CD4-positive, alpha-beta T cell treated with Interleukin-4 for 1 hour (primary cell): ENCODE measurements at places on chromosomes 6 and 20.

- no peak for DNase-seq
These were observed 19.1 kb downstream of the ADGRB3 start for GRCh38 chr6:68654134-68654533.

GRCh38 chr20:64166721-64167615 lies 2.7 kb downstream of the MYT1 start:
- DNase-seq, result no peak

DNA sequence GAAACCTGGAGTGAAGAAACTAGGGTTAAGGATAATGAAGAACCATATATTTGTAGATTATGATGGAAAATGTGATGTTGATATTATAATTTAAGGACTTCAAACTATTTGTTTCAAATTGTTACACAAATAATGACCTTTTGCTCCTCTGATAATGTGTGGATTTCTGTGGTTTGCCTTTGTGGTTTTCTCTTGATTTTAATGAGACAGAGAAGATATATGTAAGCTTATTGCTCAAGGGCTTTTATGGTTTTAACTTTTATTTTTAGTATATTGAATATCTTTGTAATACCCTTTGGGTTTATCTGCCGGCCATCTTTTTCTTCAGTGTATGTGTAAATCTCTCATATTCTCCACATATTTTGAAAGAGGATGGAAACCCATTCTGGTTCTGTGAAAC lies 362.3 kb downstream of the RIMS1 start:
- DNase-seq, result no peak

GRCh38 chr6:53026526-53026925 lies 31.4 kb upstream of the GSTA4 start:
- DNase-seq, result no peak

DNA sequence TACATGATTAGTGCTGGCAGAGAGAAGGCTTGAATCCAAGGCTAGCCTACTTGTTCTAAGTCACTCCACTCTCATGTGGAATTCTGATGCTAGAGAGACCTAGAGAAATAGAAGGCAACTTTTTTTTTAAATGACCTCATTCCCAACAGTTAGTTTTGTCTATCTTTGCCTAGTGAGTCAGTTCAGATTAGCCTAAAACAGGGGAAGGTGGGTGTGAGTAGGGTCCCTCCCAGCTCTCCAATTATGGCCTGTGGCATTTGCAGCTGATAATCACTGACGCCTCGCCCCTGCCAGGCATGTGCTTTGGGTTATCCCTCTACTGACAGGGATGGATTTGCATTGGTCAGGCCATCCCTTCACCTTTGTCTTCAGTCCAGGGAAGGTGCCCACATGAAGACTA lies 13.6 kb downstream of the TXLNB start:
- no peak for DNase-seq

- DNase-seq, result no peak
These were observed 53.7 kb downstream of the CPXM1 start for GRCh38 chr20:2746636-2747265.

DNA sequence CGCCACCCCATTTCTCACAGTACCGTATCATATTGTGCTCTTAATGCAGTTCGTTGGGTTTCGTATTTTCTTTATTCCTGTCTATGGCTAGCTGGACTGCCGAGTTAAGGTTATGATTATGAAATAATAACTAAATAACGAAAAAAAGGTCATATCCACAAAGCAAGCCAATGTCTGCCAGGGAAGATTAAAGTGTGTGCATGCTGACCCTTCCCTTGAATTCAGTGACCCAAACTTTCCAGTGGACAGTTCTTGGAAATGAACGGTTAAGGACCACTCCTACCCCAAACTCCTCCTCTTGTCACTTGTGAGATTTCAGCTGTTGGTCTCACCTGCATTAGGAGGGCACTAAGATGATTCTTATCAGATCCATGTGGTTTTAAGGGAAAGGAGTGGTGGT lies 171.6 kb downstream of the ZNF217 start:
- DNase-seq, result no peak

DNA sequence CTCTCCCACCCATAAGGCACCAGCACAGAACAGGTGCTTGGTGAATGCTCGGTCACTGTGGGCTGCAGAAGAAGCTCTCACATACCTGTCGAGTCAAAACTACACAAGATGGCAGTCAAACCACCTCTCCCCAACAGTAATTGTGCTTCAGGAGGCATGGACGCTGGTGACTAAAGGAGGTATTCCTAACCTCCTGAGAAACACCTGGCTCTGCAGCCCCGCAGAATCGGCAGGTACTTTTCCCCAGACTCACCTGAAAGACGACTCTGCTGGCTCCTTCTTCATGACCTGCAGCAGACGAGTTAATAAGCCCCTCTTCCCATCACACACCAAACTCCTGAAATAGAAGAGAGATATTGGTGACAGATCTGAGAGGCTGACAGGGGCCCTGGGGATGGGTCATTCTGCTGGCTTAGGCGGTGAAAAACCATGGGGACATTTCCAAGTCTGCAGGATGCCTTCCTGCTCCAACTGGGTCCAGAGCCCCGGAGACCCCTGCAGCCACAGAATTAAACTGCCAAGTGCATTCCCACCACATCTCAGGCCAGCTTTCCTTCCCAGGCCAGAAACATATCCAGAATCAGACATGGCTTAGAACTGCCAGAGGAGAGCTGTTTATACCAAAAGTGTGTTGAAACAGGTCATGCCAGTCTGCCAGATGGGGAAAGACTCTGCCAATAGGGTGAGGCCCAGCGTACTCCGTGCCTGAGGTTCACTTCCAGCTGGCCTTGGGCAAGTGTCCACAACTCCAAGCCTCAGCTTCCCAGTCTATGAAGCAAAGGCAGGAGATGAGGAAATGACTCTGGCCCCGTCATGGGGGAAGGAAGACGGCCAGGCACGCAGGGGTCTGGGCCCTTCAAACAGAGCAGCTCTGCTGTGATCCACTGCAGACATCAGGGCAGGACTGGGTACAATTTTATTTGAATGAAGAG lies 53.0 kb downstream of the MYH7B start:
- no peak for DNase-seq

DNA sequence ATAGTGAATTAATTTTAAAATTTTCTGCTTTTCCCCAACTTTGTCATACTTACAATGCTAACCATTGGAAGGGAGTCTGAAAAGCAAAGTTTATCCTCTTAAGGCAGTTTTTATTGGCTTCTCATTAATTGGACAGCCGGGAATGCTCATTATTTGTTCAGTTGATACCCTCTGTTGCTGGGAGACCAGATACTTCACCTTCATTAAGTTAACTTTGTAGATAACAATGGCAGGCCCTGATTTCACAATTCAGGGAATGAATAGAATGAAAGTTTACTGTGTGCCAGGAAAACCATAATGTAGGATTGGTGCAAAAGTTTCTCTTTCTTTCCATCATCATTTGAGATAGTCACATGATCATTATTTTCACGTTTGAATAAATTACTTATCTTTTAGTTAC lies 49.0 kb downstream of the COL19A1 start:
- no peak for DNase-seq

- DNase-seq, result no peak
These were observed 475.2 kb upstream of the MARCKS start for GRCh38 chr6:113381959-113382358.

- DNase-seq, result no peak
These were observed 2.0 kb downstream of the ZBTB24 start for GRCh38 chr6:109480993-109481480.

- no peak for DNase-seq
These were observed 651 bp upstream of the BLTP3A start for GRCh38 chr6:34791164-34791700.

- DNase-seq, result no peak
These were observed 44.7 kb downstream of the FRK start for GRCh38 chr6:116015983-116016382.

- DNase-seq, result no peak
These were observed 4.9 kb downstream of the ELMO2 start for GRCh38 chr20:46401478-46401860.

- no peak for DNase-seq
These were observed 32.8 kb downstream of the DYNLT1 start for GRCh38 chr6:158611541-158612370.

DNA sequence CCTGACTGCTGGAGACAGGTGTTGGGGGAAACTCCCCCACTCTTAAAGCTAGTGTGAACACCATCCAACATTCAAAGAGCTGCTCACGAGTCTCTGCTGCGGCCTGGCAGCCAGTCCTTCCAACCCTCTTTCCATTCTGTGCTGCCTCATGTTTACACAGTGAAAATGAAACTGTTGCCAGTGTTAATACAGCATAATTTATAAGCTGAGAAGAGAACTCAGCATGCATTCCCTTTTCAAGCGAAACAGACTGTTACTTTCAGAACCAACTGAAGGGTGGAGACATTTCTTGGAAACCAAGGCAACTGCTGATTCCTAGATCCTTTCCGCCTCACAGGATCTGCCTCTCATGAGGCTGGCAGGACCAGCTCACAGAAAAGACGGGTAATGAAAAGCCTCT lies 533.8 kb upstream of the ID4 start:
- DNase-seq, result no peak

DNA sequence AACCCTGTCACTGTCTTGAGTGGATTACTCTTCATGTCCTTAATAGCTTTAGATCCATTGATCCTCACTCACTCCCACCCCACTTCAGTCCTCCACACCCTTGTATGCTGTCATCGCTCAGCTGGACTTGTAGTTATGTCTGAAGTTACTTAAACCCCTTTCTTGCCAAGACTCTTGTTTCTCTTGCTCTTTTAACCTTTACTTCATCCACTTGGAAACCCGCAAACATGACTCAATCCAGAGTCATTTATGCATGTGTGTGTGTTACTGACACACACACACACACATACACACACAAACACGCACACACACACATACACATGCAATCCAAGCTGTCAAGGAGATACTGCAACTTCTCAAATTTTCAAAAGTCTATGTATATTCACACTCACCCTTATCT lies 341.8 kb downstream of the SYNE1 start:
- no peak for DNase-seq

DNA sequence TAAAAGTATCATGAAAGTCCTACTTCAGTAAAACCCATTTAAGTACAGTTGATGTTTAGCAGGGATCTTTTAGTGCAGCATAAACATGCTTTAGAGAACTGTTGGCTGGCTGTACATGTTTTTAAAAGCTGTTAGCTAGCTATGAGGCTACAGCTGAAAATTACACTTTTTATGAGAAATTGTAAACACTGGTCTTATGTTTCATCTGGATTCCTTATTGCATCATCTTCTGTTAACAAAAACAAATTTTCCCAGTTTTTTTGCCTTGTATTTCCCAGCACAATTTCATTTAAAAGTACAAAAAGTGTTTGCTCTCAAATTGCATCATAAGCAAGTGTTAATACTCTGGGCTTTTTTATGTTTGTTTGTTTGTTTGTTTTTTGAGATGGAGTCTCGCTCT lies 18.3 kb upstream of the HLA-E start:
- no peak for DNase-seq

DNA sequence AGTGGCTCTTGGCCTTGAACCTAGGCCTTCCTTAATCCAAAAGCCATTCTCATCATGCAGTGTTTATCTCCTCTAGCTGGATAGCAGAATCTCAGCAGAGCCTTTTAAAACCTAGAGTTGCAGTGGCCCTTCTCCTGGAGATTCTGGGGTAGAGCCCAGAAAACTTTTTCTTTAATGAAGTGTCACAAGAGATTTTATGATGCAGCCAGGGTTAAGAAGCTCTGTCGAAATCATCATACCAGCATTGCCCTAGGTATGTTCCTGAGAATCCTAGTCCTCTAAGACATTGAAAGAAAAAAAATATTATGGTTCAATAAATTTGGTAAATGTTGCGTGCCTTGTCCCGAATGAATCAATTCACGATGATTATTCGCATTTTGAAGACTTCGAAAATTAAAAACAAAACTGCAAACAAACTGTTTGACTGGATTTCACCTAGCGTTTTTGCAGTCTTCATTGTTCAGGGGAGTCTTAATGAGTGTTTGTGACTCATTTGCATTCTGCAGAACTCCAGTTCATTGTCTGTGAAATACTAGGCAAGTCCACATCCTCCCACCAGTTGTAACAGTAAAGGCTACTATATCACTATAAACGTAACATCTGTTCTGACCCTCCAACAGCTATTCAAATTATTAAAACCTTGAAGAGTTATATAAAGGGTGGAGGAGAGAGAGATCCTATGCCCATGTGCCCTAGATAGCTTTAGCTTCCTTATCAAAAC lies 198.6 kb downstream of the UST start:
- no peak for DNase-seq

DNA sequence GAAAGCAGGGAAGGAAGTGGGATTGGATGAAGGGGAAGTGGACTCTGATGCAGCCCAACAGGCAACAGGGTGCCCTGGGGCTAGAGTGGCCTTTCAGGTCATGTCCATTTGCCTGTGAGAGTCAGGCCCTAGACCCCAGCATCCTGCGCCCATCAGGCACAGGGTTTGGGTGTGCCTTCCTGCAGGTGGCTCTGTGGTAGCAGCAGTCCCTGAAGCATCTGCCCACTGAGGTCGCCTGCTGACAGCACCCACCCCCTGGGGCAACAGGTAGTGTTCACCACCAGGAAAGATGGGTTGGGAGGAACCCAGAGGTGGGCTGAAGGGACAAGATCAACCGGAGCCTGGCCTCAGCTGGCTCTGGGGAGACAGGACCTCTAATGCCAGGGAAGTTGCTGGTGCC lies 3.6 kb downstream of the PACSIN1 start:
- no peak for DNase-seq

DNA sequence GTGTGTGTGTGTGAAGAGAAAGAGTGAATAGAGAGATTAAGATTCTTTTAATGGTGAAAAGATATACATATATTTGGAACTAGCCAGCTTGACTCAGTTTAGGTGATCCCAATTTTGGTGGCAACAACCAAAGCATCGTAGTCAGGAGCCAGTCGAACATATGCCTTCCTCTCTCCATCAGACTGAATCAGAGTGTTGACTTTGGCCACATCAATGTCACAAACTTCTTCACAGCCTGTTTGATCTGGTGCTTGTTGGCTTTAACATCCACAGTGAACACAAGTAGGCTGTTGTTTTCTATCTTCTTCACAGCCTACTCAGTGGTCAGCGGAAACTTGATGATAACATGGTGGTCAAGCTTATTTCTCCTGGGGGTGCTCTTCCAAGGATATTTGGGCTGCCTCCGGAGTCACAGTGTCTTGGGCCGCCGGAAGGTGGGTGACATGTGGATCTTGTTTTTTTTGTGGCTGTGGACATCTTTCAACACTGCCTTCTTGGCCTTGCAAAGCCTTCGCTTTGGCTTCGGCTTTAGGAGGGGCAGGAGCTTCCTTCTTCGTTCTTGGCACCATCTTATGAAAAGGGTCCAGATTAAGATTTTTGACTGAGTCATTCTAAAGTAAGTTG lies 3.4 kb downstream of the HLA-F start:
- DNase-seq, result peak; percentile 45
